Stimulated activated CD8-positive, alpha-beta memory T cell treated with anti-CD3 and anti-CD28 coated beads, Interleukin-4, amount 100 ng/mL, for 1 hour (primary cell): ENCODE measurements at places on chromosomes 4 and X.

- no peak for DNase-seq
Observed at GRCh38 chrX:19350941-19351384, 7.2 kb downstream of the PDHA1 start.

- no peak for DNase-seq
Observed at GRCh38 chr4:168162604-168163003, 70.3 kb downstream of the ANXA10 start.

DNA sequence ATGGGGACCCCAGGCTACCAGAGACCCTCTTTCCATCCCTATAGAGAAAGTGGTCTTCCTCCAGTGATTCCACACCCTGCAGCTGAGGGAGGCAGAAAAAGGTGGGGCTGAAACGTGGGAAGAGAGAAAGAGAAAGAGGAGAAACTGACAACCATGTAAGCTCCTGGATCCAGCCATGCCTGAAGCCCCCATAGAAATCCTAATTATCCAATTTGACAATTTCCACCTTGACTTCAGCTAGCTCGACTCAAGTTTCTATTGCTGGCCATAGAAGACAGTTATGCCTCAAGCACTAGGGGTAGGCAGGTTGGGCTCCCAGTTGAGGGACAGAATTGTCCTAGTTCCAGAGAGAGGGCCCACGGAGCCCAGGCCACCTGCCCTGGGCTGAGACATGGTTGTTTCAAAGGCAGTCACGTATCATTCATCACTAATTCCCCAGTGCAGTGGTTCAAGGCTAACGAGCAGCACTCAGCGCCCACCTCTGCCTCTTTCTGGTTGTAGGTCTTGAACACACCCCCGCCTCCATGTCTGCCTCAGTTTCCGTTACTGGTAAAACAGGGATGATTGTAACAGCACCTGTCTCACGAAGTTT, 39.8 kb upstream of the ASMTL start:
- DNase-seq, result no peak

- DNase-seq, result no peak
Observed at GRCh38 chr4:40046311-40046980, 10.2 kb upstream of the N4BP2 start.

DNA sequence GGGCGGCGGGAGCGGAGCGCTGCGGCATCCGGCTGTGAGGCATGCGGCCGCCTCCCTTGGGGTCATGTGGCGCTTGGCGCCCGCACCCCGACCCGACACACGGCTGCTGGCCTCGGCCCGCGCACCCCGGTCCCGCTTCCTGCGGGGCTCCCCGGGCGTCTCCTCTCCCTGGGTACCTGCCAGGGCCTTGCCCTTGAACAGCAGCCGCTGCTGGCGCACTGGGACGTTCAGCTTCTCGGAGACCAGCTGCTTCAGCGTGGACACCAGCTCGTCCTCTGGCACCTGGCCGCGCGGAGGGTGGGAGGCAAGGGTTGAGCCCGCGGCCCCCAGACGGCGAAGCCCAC, 391 bp downstream of the UBL4A start:
- DNase-seq, result no peak

GRCh38 chr4:162557516-162558106, 393.8 kb upstream of the FSTL5 start:
- DNase-seq, result no peak

DNA sequence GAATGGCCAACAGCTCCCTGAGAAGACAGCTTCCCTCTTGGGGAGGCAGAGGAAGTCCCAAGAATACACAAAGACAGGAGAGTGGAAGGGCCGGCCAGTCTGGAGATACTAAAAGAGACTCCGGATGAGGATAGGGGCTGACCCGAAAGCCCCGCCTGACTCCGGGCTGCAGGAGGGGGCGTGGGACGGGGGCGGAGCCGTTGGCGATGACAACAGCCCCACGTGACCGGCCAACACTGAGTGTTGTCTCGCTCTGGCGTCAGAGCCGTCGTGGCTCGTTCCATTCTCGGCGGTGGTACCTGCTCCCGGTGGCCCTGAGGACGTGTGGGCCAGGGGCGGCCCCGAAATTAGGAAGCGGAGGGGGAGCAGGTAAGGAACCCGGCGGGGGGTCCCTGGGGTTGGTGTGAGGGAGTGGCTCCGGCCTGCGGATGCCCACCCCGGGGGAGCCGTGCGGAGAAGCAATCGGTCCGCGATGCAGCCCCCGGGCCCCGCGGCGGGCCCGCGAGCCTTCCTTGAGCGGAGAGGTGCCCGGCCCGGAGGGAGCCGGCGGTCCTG, at the start of gene BEX4:
Gene BEX4, plus strand, starts transcription at position 239 of the 555 bp plus-strand sequence. CDS start 1,046 bp downstream, outside the sequence.
- peak; percentile 67 for DNase-seq

GRCh38 chrX:122134291-122134690, 1049.8 kb upstream of the GRIA3 start:
- no peak for DNase-seq

DNA sequence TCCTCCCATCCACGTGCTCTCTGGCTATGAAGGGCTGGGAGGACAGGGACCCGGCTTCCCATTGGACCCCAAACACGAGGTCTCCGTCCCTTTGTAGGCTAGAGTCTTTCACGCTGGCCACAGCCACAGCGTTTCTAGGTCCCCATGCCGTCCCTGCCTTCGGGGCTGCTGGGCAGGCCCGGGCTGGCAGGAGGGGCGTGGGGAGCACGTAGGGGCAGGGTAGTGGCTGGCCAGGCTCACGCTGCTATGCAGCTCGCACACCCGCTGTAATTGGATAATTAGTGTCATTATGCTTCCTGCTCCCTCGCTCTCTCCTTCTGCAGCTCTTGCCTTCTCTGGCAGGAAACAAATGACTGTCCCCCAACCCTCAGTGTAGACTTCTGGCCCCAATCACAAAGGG, 9.8 kb downstream of the ATP2B3 start:
- DNase-seq, result no peak

DNA sequence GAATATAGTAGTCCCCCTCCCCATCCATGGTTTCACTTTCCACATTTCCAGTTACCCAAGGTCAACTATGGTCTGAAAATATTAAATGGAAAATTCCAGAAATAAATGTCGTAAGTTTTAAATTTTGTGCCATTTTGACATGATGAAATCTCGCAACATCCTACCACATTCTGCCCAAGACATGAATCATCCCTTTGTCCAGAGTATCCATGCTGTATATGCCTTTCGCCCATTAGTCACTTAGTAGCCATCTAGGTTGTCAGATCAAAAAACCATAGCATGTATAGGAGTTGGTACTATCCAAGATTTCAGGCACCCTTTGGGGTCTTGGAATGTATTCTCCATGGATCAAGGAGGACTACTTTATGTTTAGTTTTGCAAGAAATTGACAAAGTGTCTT, 8.3 kb downstream of the PRRG1 start:
- DNase-seq, result no peak

DNA sequence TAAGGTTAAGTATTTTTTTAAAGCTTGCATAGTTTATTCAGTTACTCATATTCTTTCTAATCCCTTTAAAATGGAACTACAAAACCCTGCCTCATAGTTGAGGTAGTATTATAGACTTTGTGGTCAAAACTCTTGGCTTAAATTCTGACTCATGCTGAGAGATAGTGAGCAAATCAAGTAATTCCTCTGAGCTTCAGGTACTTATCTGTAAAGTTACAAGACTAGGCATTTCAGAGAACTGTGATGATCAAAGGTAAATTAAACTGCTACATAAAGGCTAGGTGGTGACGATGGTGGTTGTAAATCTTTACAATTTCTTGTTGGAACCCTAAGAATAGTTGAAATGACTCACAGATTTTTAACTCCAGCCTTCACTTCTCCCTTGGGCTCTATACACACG, 3.2 kb upstream of the CLOCK start:
- no peak for DNase-seq

DNA sequence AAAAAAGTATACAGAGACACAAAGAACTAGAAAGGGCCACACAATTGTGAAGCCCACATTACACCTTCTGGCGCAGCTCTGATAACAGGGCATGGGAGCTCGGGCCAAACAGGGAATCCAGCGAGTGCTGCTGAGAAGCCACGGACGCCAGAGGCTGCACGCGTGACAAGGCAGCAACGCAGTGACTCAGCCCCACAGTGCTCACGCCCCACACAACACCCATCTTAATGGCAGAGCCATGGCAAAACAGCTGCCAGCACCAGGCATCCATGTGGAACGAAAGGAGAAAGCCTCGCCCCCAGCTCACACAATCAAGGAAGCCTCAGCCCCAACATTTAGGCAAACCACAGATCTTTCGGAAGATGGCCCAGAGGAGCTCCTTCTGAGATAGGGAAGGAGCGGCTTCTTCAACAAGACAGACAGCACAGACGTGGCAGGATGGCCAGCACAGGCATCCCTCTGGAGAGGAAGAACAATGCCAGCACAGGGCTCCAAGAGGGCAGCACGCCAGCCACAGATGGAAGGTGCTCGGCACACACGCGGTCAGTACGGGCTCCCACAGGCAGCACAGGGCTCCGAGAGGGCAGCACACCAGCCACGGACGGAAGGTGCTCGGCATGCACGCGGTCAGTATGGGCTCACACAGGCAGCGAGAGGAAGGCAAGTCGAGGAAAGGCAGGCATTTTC, 33.1 kb downstream of the GAK start:
- DNase-seq, result no peak
